ENCODE measurements at places on chromosomes 5 and 9. TPM values are rescaled to one million over a fixed set of nuclear protein-coding genes. Genes with fewer than 3 reads are reported as not detected.

BASP1 gene
- total RNA-seq = 203 TPM

ANKDD1B gene
- 0.78 TPM for total RNA-seq

FOXE1 gene
- total RNA-seq = not detected

PALM2AKAP2 gene
- total RNA-seq = 11.0 TPM

GNA14 gene
- 2.6 TPM for total RNA-seq

PKN3 gene
- total RNA-seq = 11.5 TPM

S1PR3 gene
- 10.5 TPM for total RNA-seq

FGF1 gene
- 124 TPM for total RNA-seq

TRIM7 gene
- total RNA-seq = 0.97 TPM

PPIP5K2 gene
- 116 TPM for total RNA-seq

EIF4EBP3 gene
- 4.2 TPM for total RNA-seq

PCDHGC5 gene
- total RNA-seq = 8.1 TPM

ZDHHC12 gene
- 17.6 TPM for total RNA-seq

GRIA1 gene
- 9.1 TPM for total RNA-seq

SPINK13 gene
- total RNA-seq = 1.4 TPM

FOXD4L6 gene
- total RNA-seq = not detected

NR2F1 gene
- total RNA-seq = 1.2 TPM

SH2D3C gene
- total RNA-seq = 0.52 TPM

PCDHGA12 gene
- total RNA-seq = 30.2 TPM

BHMT2 gene
- 14.9 TPM for total RNA-seq

IFNB1 gene
- total RNA-seq = not detected

SLCO6A1 gene
- not detected for total RNA-seq

GFRA3 gene
- total RNA-seq = not detected

MRPL36 gene
- 32.3 TPM for total RNA-seq

GM2A gene
- total RNA-seq = 44.0 TPM

TICAM2 gene
- 19.7 TPM for total RNA-seq

ARL14EPL gene
- total RNA-seq = 0.11 TPM

RECK gene
- 126 TPM for total RNA-seq

SVEP1 gene
- 89.5 TPM for total RNA-seq

CCL28 gene
- total RNA-seq = 15.7 TPM

BTNL3 gene
- total RNA-seq = not detected

RPL12 gene
- total RNA-seq = 1,457 TPM

CMYA5 gene
- total RNA-seq = 6.1 TPM

CCDC152 gene
- 0.78 TPM for total RNA-seq

PTPRD gene
- 6.4 TPM for total RNA-seq

C1QTNF3 gene
- 2.9 TPM for total RNA-seq

IRGM gene
- total RNA-seq = 0.13 TPM

CCDC192 gene
- not detected for total RNA-seq

DMAC1 gene
- 7.7 TPM for total RNA-seq

SNAPC4 gene
- 7.2 TPM for total RNA-seq

Measured in articular chondrocyte of knee joint (primary cell).